ENCODE measurements at places on chromosomes 7 and 10. TPM values are rescaled to one million over a fixed set of nuclear protein-coding genes. Genes with fewer than 3 reads are reported as not detected.

CRHR2 gene
- polyA plus RNA-seq: not detected

SPDYE1 gene
- 0.62 TPM for polyA plus RNA-seq

TNKS2 gene
- 63.5 TPM for polyA plus RNA-seq

WEE2 gene
- polyA plus RNA-seq: not detected

BAZ1B gene
- 76.6 TPM for polyA plus RNA-seq

- no peak for DNase-seq
Measured at GRCh38 chr7:23011222-23011924, 2.6 kb downstream of the HYCC1 start.

DNA sequence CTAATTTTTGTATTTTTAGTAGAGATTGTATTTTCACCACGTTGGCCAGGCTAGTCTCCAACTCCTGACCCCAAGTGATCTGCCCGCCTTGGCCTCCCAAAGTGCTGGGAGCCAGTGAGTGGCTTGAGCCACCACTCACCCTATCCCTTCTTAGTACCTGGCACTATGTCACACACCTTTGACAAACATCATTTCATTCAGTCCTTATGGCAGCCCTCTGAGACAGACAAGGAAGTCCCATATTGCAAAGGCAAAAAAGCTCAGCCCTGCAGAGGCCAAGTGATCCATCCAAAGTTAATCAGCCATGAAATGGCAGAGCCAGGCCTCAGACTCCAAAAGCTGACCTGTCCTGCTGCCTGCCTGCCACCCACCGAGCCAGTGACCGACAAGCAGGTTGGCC lies 39.9 kb upstream of the ECHDC3 start:
- DNase-seq: no peak

GRCh38 chr10:122357685-122358084 lies 16.8 kb upstream of the PLEKHA1 start:
- no peak for DNase-seq

- DNase-seq: no peak
Measured at GRCh38 chr7:22082553-22082885, 136.8 kb upstream of the CDCA7L start.

- no peak for DNase-seq
Measured at GRCh38 chr10:26556748-26557640, 118.9 kb downstream of the APBB1IP start.

DNA sequence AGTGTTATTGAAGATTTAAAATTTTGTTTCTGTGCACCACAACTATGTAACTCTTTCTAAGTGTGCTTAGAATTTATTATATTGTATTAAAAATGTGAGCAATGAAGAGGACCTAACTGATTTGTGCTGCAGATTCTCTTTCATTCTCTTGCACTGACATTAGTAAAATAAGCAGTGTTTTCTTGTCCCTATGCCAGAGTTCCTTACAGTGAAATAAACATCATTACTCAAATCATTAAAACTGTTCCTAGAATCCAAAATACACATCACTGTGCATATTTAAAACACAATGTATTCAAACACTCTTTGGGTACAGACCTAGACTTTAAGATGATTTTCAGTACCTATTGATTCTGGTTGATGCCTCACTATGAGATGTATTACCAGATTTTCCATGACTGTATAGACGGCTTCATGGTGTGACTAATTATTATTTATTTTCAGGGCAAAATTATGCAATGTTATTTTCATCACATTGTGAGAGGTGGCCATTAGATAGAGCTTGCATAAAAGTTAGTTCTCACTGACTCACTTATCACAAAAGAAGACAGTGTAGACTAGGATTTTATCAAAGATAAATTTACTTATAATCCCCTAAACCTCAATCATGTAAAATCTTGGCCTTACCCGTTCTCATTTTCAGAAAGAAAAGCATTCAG lies 93.4 kb downstream of the PTPRZ1 start:
- DNase-seq: no peak

GRCh38 chr10:63582690-63583089 lies 61.5 kb downstream of the REEP3 start:
- no peak for DNase-seq

DNA sequence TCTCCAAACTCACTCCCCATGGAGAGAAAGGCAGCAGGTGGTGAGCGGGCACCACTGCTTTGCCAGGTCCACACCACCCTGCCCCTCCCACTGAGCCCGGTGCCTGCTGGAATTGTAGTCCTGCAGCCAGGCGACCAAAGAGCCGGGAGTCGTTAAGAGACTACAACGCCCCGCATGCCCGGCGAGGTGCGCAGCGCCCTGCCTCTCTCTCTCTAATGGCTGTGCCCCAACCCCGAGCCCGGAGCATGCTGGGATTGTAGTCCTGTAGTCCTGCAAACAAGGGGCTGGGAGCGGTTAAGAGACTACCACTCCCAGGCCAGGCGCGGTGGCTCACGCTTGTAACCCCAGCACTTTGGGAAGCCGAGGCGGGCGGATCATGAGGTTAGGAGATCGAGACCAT lies 8.1 kb upstream of the ZNF727 start:
- DNase-seq: no peak

DNA sequence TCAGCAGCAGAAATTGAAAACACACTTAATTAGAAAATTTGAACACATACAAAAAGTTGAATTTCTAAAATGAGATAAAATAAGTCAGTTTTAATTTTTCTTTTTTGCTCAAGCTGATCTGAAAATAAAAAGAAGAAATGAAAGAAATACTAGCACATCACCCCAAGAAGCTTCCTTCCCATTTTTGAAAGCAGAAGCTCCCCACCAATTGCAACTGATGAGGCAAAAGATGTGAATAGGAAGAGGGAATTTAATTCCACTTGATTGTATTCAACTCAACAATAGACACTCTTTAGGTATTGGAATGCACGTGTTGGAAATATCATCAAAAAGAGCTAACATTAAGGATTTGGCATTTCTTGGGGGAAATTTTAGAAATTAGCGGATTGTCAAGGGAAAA lies 175.8 kb downstream of the TRIL start:
- DNase-seq: no peak
